ENCODE measurements at places on chromosomes 5 and 9. TPM values are rescaled to one million over a fixed set of nuclear protein-coding genes. Genes with fewer than 3 reads are reported as not detected.

EFNA5 gene
- not detected for total RNA-seq

FGF1 gene
- total RNA-seq, result not detected

GFI1B gene
- total RNA-seq, result not detected

ANKRD20A1 gene
- not detected for total RNA-seq

CYSRT1 gene
- 0.66 TPM for total RNA-seq

SPINK5 gene
- total RNA-seq, result not detected

LRRC19 gene
- not detected for total RNA-seq

GRCh38 chr9:89405826-89406225 lies 87.5 kb downstream of the SECISBP2 start:
- no peak for DNase-seq

DNA sequence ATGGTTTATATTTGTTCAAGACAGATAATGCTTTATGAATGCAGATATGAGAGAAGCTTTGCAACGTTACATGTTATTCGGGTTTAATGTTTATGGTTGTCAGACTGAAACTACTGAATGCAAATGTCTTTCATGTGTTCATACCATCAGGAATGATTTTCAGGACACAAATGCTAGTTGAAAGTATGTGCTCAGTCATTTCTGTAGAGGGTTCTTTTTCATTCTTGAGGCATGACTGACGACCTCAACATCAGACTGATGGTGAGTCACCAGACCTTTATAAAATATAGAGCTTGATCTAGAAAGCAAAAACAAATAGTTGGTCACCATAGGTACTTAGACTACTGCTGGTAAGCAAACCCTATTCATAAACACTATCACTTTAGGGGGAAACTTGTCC lies 287.3 kb upstream of the NUDT12 start:
- DNase-seq, result no peak

- no peak for DNase-seq
Observed at GRCh38 chr5:50856401-50857119, 190.1 kb downstream of the PARP8 start.

DNA sequence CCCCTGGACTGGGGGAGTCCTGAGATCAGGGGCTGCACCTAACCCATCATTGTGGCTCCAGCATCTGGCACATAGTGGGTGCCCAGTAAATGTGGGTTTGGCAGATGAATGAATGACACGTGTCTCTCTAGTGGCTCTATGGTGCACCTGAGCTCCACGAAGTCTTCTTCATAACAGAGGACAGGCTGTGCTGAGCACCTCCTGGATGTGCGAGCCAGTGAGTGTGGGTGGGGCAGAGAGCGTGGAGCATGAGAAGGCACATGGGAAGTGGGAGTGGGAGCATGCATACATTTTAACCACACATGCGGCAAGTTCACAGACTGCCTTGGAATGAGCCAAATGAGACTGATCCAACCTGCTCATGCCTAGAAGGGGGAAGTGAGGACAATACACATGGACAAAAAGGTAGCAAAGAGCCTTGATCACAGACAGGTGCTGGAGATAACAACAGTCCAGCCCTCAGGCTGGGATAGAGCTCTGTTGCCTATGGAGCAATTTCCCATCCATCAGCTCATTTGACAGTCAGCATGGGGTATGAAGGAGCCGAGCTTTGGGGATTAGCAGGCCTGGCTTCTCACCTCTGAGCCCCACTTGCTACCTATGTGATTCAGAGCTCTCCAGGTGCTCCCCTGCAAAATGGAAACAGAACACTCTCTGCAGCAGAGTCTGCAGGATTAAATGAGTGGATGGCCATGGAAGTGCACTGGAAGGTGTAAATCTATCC lies 76.2 kb upstream of the TBC1D2 start:
- no peak for DNase-seq

DNA sequence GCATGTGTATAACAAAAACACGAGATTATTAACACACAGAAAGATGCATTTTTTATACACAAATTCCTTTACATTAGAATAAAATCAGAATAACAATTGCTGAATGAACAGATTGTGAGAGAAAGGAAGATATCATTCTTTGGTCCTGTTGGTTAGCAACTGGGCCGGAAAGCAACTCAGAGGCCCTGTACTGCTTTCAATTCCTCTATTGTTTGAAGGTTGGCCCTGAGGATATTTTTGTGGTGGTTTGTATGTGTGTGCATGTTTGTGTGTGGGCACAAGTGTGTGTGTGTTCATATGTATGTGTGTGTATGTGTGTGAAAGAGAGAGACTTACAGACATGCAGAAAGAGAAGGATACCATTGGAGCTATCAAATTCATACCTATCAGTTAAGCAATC lies 356.8 kb upstream of the DMAC1 start:
- no peak for DNase-seq

DNA sequence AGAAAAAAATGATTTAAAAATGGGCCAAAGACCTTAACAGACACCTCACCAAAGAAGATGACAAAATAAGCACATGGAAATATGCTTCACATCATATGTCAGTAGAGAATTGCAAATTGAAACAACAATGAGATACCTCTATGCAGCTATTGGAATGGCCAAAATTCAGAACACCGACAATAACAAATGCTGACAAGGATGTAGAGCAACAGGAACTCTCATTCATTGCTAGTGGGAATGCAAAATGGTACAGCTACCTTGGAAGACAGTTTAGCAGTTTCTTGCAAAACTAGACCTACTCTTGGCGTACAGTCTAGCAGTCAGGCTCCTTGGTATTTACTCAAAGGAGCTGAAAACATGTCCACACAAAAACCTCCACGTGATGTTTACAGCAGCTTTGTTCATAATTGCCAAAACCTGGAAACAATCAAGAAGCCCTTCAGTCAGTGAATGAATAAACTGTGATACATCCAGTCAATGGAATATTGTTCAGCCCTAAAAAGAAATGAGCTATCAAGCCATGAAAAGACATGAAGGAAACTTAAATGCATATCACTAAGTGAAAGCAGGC lies 10.5 kb upstream of the MVB12B start:
- no peak for DNase-seq

DNA sequence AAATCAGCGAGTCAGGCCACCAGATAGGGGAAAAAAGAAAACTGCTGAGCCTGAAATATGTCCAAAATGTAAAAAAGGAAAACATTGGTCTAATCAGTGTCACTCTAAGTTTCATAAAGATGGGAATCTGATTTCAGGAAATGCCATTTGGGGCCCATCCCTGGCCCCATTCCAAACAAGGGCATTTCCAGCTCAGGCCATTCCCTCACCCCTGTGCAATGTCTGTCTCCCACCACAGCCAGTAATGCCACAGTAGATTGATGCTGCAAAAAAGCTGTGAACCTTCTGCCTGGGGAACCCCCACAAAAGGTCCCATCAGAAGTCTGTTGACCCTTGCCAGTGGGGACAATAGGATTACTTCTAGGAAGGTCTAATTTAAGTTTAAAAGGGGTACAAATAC lies 199.6 kb downstream of the YTHDC2 start:
- no peak for DNase-seq

DNA sequence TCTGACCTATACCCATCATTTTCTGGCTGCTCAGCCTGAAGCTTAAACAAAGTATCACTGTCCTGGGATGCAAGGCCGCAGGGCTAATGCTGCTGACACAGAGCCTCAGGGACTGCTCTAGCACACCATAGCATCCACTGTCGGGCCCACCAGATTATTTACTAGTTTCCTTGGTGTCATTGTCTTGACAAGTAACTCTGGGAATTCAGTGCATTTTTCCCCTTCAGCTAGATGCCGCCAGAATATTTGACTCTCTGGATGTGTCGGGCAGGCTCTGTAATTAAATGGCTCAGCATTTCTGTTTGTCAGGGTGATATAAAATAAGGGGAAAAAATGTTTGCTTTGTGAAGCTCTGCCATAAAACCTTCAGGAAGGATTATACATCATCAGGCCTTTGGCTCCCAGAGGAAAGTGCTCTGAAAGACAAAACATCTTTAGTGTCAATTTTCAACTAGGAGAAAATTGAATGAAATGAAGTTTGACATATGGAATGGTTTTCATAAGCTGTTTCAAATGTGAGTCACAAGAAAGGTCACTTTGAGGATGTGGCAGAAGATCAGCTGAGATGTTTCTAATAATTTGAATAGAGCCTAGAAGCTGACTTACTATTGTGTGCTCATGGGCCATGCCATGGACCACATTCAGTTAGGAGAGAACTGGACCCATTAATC lies 350.1 kb downstream of the TMEM232 start:
- no peak for DNase-seq

Data from CD8-positive, alpha-beta memory T cell (primary cell).